ENCODE measurements at places on chromosomes 13 and 19.
A peak's percentile ranks its signal among the peaks of the same experiment; 100 is the strongest.

- DNase-seq, result no peak
Observed at GRCh38 chr19:56778351-56778750, 62.2 kb downstream of the PEG3 start.

DNA sequence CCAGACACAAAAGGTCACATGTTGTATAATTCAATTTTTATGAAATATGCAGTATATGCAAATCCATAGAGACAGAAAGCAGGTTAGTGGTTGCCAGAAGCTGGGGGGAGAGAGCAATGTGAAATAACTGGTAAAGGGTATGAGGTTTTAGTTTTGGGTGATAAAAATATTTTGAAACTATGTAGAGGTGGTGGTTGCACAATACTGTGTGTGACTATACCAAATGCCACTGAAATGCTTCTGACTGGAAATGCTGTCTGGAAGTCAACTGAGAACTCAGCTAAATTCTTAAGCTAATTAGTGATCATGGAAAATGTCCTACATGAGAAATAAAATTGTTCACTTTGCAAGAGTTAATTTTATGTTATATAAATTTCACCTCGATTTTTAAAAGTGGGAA, 65.3 kb upstream of the RXFP2 start:
- DNase-seq, result peak; percentile 40

DNA sequence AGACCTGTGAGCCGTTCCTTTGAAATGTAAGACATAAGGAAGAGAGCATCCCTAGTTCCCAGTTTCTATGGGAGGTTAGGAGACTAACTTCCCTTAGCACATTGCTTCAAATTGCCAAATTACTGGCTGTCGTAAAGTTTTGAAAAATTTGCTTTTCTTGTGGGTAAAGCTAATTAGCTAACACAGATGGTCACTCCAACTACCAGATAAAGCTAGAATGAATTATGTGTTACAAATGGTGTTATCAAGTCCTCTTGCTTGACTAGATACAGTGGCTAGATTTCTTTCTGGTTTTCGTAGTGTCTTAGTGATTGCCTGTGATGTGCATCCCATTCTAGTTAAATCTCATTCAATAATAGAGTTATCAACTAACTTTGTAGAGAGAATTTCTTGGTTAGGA, 416.6 kb upstream of the ATXN8OS start:
- DNase-seq, result no peak

DNA sequence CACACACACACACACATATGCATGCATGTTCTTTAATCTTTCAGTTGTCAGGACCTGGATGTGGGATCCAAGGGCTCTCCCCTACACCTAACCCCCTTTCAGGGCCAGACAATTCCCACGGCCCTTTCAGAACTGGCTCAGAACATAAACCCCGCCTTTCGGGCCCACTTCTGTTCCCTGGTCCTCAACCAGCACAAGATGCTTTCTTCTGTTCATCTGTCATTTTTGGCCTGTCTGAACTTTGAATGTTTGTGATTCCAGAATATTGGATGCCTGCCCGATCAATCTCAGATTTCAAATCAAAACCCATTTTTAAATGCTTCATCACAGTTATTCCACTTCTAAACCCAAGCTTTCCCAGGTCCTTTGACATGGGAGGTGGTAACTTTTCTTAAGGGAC, 167.3 kb downstream of the USP12 start:
- peak; percentile 38 for DNase-seq

GRCh38 chr19:19662344-19662743, 1.1 kb downstream of the ATP13A1 start:
- no peak for DNase-seq

- DNase-seq, result no peak
Observed at GRCh38 chr13:40410315-40410714, 256.1 kb downstream of the FOXO1 start.

DNA sequence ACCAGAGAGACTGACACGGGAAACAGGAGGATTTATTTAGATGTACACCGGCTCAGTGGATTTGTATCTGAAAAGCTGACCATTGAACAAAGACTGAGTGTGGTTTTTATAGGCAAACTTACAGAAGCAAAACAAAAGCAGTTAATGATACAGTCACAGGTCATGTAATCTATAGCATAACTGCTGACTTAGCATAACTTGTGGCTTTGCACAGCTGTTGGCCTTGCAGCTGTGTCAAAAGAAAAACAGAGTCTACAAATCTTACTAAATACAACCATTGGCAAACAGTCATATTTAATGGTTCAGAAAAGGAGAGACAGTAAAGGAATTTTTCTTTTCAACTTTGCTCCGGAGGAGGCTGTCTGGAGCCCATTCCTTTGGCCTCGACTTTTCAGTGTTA, 2.3 kb upstream of the ILF3 start:
- no peak for DNase-seq

- DNase-seq, result no peak
Observed at GRCh38 chr19:56806639-56807038, 33.9 kb downstream of the PEG3 start.

DNA sequence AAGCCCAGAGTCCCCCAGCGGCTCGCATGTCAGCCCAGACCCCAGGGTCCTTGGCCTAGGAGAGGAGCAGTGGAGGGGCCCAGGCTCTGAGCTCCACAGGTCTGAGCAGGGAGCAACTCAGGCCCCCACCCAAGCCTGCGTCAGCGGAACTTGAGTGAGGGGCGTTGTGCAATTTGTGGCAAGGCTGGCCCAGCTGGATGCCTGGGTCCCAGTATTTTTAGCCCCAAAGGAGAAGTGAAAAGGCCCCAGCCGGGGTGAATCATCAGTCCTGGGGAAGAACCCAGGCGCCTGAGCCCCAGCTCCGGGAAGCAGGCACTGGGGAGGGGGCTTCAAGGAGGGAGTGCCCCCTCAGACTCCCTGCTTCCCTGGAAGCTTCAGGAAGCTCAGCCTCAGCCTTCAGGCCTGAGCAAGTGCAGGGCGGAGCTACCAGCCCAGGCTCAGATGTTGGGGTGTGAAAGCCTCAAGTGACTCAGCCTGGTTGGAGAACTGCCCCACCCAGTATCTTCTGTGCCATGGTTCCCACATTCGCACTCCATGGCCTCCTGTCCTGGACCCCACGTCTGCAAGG, 7.2 kb downstream of the MED29 start:
- peak; percentile 88 for DNase-seq

DNA sequence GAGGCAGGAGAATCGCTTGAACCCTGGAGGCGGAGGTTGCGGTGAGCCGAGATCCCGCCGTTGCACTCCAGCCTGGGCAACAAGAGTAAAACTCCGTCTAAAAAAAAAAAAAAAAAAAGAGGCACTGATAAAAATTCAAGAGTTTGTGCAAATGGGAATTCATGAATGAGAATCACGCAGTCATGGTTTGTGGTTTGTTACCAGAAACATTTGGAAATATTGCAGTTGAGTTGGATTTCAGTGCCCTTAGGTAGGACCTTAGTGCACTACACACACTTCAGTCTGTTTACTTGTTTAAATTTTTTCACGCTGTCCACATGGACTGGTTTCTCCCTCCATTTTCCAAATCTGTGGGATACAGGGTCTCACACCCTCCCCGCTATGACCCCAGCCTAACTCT, 28.4 kb downstream of the ZNF844 start:
- peak; percentile 16 for DNase-seq

- no peak for DNase-seq
Observed at GRCh38 chr19:27777242-27777641, 1435.7 kb downstream of the UQCRFS1 start.

DNA sequence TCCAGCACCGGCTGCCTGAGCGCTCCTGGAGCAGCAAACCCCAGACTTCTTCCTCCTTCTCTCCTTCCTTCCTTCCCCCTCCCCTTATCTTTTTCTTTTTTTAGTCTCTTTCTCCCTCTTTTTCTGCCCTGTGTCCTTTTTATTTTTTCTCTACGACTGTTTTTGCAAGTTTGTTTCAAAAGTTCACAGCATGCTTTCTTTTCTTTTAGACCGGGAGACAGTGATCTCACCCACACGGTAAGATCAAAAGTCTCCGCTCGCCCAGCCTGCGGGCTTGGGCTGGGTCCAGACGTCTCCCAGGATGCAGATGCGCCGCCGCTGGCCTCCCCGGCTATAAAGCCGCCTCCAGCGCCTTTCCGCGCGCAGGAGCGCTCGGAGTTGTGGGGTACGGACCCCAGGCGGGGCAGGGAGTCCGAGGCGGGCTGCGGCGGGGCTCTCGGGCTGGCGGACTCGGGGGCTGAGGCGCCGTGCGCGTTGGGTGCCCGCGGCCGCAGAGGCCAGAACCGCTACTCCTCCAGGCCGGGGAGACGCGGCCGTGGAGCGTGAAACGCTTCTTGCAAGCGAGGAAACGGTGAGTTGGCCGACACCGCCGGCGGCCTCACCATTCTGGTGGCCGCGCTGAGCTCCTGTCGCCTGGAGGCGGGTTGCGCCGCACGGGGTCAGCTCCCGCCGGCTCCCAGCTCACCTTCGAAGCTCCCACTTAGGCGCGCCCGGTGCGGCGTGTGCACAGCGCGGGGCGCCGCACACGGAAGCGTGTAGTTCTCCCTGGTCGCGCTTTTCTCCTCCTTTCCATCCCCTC, 2.0 kb upstream of the TSHZ3 start:
- peak; percentile 72 for DNase-seq

DNA sequence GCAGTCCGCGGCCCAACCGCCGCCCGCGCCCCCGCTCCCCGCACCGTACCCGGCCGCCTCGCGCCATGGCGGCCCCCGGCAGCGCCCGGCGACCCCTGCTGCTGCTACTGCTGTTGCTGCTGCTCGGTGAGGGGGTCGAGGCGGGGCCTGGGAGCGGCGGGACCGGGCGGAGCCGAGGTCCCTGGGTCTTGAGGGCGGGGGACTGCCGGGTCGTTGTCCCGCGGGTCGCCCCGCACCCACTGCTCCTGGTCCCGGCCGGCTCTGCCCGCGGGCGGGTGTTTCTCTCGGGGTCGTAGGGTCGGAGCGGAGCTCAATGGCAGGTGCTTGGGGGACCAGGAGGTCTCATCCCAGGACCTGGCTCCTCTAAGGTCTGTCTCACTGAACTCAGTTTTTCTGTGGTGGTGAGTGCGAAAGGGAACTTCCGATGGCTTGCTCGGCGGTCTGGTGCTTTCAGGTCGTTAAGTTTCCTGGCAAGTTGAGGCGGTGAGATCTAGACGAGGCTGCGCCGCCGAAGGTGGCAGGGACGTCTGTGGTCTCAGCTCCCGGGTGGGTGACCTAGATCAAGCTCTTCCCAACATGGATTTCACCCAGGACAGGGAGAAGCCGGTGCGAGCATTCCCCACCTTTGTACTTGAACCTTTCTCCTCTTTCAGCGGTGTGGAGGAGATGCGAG, 467 bp downstream of the LAMP1 start:
- peak; percentile 38 for DNase-seq

GRCh38 chr19:58328999-58329398, 2.2 kb downstream of the ZSCAN22 start:
- no peak for DNase-seq

- DNase-seq, result no peak
Observed at GRCh38 chr13:106541826-106542225, 6.4 kb upstream of the EFNB2 start.

DNA sequence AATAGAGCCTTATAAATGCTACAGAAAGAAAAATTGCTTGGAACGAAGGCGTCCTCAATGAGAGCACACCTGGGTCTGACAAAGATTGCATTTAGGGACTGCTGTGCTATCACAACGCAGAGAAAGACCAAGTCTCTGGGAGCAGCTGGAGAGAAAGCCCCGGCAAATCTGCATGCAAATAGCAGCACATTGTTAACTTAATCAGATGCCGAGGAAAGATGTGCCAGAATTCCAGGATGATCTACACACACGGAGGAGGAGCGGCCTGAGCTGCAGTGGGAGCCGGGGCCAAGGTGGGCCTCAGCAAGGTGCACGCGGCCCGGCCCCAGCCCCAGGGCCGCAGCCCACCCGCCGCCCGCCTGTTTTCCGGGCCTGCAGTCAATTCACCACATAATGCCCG, 1.4 kb downstream of the ZNF536 start:
- DNase-seq, result no peak

GRCh38 chr13:49693191-49693733, 2.0 kb upstream of the EBPL start:
- DNase-seq, result peak; percentile 55

DNA sequence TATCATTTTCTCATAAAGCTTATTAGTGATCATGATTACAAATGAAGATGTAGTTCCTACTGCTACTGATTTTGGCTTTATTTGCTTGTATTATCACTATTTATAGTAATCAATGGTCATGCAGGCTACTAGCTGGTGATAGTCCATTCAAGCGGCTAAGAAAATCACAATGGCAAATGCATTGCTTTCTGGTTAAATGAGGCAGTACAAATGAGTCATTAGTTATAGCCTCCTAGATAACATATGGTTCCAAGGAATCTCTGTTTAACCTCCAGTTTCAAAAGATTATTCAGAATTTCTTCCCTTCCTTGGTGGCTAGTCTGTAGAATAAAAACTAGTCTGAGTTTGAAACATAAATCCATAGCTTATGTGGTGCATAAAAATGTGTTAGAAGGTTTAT, 141.3 kb upstream of the HTR2A start:
- DNase-seq, result no peak

DNA sequence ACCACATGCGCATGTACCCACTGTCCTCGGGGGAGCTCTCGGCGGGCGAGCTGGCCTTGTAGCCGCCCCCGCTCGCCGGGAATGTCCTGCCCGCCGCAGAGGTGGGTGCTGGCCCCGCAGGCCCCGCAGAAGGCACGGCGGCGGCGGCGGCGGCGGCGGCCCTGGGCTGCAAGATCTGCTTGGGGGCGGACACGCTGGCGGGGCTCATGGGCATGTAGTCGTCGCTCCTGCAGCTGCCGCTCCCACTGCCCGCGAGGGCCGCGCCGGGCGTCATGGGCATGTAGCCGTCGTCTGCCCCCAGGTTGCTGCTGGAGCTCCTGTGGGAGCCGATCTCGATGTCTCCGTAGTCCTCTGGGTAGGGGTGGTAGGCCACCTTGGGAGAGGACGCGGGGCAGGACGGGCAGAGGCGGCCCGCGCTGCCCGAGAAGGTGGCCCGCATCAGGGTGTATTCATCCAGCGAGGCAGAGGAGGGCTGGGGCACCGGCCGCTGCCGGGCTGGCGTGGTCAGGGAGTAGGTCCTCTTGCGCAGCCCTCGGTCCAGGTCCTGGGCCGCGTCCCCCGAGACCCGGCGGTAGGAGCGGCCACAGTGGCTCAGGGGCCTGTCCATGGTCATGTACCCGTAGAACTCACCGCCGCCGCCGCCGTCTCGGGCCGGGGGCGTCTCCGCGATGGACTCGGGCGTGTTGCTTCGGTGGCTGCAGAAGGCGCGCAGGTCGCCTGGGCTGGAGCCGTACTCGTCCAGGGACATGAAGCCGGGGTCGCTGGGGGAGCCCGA, 2.4 kb downstream of the IRS2 start:
- no peak for DNase-seq

GRCh38 chr19:50517704-50518075, 4.0 kb upstream of the ASPDH start:
- DNase-seq, result no peak

DNA sequence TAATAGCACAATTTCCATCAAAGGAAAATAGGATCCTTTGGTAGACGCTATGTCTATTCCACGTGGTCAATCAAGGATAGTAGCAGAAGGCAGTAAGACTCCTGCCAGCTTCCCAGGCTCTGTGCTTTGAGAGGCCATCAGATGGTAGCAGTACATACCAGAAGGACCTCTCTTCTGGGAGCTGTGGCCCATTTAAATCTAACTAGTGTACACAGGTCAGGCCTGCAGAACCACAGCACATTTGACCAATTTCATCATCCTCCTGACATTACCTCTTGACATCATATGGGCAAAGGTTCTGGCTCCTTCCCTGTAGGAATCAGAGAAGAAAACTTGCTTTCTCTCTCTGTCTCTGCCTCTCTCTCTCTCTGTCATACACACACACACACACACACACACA, 229.6 kb upstream of the HTR2A start:
- peak; percentile 40 for DNase-seq

- no peak for DNase-seq
Observed at GRCh38 chr19:21921691-21922180, 85.8 kb upstream of the ZNF43 start.

- DNase-seq, result peak; percentile 13
Observed at GRCh38 chr13:73429701-73430100, 370.9 kb downstream of the KLF5 start.
